ENCODE measurements at places on chromosomes 3 and 15.

GRCh38 chr15:100861511-100861991 lies 18.1 kb upstream of the ALDH1A3 start:
- no peak for DNase-seq

DNA sequence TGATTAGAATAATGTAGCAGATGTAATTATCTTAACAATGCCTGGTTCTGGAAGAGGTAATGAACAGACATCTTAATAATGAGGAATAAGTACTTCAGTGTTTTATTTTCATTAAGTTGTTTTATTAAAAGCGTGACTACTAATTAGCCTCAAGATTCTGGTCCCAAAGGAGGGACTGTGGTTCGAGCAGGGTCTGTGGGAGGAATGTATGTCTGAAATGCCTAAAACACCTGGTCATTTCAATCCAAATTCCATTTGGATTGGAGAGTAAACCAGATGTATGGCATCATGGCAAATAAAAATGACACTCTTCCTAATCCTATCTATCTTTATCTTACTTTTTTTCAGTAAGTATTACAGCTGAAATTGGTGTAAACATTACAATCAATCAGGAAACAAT lies 243.2 kb downstream of the PDZRN3 start:
- DNase-seq: no peak

GRCh38 chr3:141699324-141699723 lies 38.8 kb upstream of the RNF7 start:
- no peak for DNase-seq

GRCh38 chr3:151584566-151584965 lies 123.7 kb upstream of the IGSF10 start:
- no peak for DNase-seq

DNA sequence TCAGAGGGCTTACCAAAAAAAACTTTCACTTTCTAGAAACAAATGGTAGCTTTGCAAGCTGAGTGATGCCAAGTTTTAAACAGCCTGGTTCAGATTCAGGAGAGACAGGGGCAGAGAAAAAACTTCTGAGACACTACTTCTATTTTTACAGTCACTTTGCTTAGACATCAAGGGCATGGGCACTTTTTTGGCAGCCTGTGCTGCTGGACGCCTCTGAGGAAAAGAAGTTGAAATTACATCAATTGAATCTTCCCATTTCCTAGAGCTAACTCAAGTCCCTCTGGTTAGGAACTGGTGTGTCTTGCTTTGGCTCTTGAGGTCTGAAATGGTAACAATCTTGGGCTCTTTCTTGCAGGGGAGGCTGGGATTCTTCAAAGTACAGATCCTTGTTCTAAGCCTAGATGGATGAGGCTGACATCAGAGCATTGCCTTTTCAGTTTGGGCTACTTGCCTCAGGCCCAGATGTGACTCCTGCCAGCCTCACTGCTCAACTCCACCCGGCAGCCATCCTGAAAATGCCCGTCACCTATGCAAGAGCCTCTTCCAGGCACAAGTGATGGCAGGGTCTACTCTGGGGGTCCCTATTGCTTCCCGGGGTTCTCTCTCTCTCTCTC lies 357.5 kb downstream of the FOXP1 start:
- no peak for DNase-seq

- DNase-seq: no peak
Observed at GRCh38 chr15:74301583-74302361, 65.6 kb downstream of the CCDC33 start.

GRCh38 chr15:64337761-64338160 lies 18.2 kb downstream of the CSNK1G1 start:
- DNase-seq: no peak

DNA sequence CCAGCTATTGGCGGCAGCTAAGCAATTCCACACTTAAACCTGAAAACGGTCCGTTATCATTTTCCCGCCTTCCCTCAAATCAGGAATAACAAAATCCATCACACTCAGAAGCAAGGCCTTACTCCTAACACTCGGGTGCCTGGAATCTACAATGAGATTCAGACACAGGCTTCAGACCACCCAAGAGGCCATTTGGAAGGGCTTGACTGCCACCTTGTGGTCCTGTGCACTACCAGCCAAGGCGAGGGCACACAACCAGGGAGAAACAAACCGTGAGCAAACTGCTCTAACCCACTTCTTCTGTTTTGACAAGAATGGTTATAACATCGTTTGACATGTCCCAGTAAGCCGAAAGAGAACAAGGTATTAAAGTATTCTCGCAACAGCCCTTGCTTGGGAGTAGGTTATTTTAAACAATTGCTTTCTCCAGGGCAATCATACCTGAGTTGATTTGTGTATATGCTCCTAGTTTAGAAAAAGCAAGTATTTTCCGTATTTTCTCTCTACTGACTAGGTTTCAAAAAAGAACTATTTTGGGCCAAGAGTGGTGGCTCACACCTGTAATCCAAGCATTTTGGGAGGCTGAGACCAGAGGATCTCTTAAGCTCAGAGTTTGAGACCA lies 40.1 kb upstream of the TAFA4 start:
- peak; percentile 1 for DNase-seq

DNA sequence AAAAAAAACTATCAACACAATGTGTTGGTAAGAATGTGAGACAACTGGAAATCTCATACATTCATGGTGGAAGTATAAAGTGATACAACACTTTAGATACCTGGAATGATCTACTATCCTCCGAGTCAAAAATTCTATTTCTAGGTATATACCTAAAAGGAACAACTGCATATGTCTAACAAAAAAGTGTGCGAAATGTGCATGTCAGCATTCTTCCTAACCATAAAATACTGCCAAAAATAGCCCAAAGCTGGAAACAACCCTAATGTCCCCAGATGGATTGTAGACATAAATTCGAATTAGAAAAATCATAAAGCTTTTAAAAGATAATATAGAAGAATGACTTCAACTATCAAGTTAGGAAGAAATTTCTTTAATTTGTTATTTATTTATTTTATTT lies 51.2 kb upstream of the FGF12 start:
- DNase-seq: no peak

DNA sequence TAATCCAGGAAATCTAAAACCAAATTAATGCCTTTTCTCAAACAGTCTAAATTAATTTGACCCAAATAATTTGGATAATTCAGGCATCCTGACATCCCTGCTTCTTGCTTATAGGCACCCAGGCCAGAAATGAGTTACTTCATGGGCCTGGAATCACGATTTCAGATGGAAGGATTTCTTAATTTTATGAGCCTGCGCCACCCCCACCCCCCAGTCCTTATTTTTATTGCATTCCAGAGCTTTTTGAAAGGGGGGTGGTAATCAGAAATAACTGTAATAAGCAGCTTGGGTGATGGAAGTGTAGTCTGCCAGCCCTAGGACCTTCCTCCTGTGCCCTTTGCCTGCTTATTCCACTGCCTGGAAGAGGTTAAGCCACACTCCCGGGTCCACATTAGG lies 1.3 kb downstream of the AP2M1 start:
- no peak for DNase-seq

GRCh38 chr15:63052961-63053698 lies 10.6 kb downstream of the TPM1 start:
- no peak for DNase-seq

DNA sequence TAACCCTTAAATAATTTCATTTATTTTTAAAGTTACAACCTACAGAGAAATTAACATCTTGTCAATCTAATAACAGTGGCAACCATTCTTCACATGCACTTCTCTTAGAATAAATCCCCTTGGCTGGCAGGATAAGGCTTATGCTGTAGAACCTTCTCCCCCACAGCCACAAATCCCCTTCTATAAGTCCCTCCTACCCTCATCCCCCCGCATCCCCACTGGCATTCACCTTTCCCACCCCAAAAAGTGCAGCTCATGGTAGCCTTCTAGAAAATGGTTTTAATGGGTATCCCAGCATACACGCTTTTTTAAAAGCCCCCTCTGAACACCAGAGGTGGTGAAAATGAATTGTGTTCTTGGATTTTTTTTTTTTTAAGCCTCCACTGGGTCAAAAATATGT lies 49.2 kb downstream of the CAPN7 start:
- no peak for DNase-seq

GRCh38 chr15:31267161-31268107 lies 59.2 kb upstream of the KLF13 start:
- no peak for DNase-seq

Data from activated T-cell treated with anti-CD3 and anti-CD28 coated beads for 1 hour (primary cell).